Glomerular endothelial cell (primary cell): ENCODE measurements at places on chromosomes 5 and 9. TPM values are rescaled to one million over a fixed set of nuclear protein-coding genes. Genes with fewer than 3 reads are reported as not detected.

PRELID2 gene
- 6.1 and 8.3 TPM in 2 replicates for total RNA-seq

EIF4E1B gene
- total RNA-seq, result 0.06 TPM in 1 of 2 replicates, not detected in the other

WDR31 gene
- 0.68 and 0.99 TPM in 2 replicates for total RNA-seq

PCDHGA3 gene
- total RNA-seq, result 1.6 and 4.0 TPM in 2 replicates
